ENCODE measurements at places on chromosomes 7 and 10.

GRCh38 chr7:69402696-69403095, 195.6 kb upstream of the AUTS2 start:
- no peak for DNase-seq

GRCh38 chr10:6507311-6507710, 72.8 kb downstream of the PRKCQ start:
- DNase-seq, result peak; percentile 58

- no peak for DNase-seq
Measured at GRCh38 chr10:16835228-16835627, 18.0 kb upstream of the RSU1 start.

DNA sequence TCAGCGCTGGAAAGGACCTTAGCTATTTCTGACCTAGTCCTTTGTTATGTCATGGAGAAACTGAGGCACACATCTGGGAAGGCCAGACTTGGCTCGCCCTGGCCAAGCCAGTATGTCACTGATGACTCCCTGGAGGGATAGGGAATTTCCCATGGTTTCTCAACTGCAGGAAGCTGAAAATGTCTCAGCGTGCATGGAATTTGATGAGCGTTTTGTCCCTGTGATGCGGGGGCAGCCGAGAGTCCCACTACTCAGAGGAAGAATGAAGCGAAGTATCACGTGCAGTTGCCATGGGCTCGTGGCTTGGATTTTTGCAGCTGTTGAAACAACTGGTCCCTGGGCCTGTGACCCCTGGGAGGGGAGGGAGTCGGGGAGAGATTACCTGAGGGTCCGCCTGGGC, 44.8 kb downstream of the CLIP2 start:
- DNase-seq, result no peak

DNA sequence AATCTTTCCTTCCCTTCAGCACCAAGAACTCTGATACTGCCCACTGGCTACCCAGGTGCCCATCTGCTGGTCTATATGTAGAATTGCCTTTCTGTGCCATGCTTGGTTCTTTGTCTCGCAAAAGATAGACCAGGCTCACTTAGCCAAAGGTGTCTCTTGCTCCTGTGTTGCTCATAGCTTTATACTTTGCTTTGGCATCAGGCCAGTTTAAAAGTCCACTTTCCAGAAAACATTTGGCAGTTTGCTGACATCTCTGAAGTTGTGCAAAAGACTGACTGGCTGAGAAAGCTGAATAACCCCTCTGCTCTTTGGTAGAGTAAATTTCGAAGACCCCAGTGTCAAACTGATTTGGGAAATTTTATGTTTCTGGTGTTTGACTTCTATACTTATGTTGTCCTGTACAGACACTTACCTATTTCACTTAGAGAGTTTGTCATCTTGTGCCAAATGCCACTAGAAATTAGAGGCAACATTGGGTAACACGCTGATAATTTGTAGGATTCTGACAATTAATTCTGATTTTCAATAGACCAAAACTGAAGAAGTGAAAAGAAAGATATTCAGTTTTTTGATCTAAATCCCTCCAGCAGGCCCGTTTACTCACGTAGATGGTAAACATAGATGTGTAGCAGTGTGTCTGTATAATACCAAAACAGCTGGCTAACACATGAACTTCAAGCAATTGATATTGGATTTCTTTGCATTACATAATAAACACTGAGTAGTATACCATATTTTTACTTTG, 91.1 kb downstream of the CPED1 start:
- DNase-seq, result no peak

- DNase-seq, result no peak
Measured at GRCh38 chr10:76736815-76737618, 900.6 kb downstream of the KCNMA1 start.

GRCh38 chr10:31090894-31091607, 59.4 kb upstream of the ZNF438 start:
- no peak for DNase-seq

DNA sequence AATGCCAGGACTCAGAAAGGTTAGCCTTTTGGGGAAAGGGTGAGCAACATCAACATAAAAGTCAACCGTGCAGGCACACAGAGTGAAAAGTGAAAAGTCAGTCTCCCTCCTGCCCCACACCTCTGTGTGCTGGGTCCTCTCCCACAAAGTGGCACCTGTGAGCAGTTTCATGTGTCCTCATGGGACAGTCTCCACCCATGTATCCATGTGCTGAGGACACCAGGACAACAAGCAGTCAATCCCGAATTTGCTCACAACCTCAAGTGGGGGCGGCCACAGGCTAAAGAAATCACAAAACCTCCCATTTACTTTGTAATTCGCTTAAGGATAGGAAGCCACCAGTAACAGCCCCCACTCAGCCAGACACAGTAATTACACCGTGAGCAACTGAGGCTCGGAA, 97.4 kb downstream of the ARHGAP22 start:
- no peak for DNase-seq

All from midbrain (tissue), 1 donor.